HepG2 (cell line): ENCODE measurements at places on chromosomes 6 and 20. TPM values are rescaled to one million over a fixed set of nuclear protein-coding genes. Genes with fewer than 3 reads are reported as not detected.
A peak's percentile ranks its signal among the peaks of the same experiment; 100 is the strongest.

Gene DCDC2
- 6.5 and 9.0 TPM in 2 replicates for polyA plus RNA-seq

Gene BMP5
- not detected in 2 replicates for polyA plus RNA-seq

Gene VGLL2
- polyA plus RNA-seq = not detected in 2 replicates

DNA sequence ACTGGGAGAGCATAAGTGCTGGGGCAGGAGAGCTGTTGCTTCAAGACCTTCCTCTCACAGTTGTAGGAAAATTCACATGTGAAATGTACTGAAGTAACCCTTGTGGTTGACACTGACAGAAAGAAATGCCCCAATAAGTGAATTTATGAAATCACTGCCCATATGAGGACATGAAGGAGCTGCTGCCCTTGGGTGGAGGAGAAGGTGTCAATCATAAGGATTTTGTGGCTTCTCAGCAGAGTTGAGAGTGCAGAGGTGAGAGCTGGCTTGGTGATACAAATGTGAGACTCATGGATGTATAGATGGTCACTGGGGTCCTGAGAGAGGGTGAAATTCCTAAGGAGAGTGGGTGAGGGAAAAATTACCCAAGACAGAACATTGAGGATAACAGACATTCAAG, 33.9 kb upstream of the CMTR1 start:
- no peak for DNase-seq

- no peak for DNase-seq
Observed at GRCh38 chr20:9460518-9460917, 53.9 kb upstream of the LAMP5 start.

DNA sequence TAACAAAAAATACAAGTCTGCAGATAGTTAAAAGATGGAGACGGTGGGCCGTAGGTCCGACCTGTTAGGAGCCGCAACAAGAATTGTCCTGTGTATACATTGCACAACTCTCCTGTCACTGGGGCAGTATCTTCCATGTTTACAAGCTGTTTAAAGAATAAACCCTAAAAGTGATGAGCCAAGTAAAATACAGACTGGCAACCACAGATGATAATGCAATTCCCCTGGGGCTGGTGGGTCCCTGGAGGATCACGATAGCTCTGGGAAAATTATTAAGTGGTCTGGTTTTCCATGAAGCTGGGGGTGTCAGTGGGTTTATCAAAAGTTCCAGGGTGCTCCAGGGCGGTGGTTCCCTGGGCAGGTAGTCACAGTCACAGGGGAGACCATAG, 8.1 kb upstream of the FAM50B start:
- DNase-seq = peak; percentile 90

GRCh38 chr20:52992632-52993031, 20.5 kb downstream of the TSHZ2 start:
- no peak for DNase-seq

DNA sequence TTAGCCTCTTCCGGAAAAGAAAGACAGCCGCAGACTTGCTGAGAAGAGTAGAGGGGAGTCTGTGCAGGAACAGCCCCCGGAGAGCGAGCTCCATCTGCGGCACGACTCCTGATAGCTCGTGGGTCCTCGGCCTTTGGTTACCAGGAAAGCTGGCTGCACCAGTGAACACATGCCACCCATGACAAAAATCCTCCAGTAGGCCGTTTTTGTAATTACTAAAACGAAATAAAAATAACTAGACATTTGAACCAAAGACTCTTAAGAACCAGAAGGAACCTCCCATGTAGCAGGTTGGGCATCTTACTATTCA, 42.2 kb downstream of the RAMACL start:
- DNase-seq = no peak

DNA sequence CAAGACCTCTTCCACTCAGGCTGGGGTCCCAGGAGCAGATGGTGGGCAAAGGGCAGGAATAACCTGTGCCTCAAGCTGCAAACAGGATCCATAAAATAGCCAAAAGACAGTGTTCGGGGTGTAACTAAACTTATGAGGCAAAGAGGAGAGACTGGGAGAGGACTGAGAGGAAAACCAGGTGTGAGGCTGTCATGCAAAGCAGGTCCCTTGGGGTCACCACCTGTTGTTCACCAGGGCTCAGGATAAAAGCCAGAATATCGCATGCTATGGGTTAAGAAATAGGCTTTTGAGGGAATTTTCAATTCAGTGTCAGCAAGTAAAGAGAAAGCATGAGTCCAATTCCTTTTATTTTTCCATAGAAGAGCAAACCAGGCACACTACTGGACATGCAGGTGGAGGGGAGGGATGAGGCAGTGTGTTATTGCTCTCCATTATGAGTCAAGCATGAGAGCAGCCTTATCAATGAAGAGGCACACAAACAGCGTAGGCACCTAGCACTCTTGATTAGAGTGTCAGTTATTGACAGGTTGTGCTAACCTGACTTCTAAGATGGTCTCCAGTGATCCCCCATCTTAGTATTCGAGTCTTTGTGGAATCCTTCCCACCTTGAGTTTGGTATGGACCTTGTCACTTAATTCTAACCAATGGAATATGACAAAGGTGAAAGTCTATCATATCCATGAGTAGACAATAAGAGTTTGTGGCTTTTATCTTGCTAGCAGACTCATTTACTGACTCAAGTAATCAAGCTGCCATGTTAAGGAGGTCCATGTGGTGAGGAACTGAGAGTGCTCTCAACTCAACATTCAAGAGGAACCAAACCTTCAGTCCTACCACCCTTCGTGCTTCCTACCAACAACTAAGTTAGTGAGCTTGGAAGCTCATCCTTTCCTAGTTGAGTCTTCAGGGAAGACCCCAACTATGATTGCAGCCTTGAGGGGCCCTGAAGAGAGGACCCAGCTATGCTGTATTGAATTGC, 18.8 kb downstream of the HLA-E start:
- DNase-seq = no peak

GRCh38 chr20:58570204-58570859, 55.1 kb upstream of the APCDD1L start:
- no peak for DNase-seq

DNA sequence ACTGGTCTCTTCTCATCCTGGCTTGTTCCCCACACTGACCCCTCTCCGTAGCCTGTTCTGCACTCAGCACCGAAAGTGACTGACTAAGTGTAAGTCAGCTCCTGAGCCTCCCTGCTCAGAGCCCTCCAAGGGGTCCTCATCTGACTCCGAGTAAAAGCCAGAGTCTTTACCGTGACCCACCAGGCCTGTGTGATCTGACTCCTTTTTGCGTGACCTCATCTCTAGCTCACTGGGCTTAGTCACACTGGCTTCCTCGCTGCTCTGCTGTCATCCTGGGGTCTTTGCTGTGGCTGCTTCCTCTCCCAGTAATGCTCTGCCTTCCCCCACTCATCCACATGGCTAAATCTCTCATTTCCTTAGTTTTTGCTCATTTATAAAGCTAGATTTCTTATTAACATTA, 116.6 kb downstream of the PLCB4 start:
- DNase-seq = no peak

- DNase-seq = no peak
Observed at GRCh38 chr6:104423691-104424090, 436.0 kb downstream of the HACE1 start.

GRCh38 chr20:61135968-61136367, 116.1 kb upstream of the CDH4 start:
- DNase-seq = no peak

DNA sequence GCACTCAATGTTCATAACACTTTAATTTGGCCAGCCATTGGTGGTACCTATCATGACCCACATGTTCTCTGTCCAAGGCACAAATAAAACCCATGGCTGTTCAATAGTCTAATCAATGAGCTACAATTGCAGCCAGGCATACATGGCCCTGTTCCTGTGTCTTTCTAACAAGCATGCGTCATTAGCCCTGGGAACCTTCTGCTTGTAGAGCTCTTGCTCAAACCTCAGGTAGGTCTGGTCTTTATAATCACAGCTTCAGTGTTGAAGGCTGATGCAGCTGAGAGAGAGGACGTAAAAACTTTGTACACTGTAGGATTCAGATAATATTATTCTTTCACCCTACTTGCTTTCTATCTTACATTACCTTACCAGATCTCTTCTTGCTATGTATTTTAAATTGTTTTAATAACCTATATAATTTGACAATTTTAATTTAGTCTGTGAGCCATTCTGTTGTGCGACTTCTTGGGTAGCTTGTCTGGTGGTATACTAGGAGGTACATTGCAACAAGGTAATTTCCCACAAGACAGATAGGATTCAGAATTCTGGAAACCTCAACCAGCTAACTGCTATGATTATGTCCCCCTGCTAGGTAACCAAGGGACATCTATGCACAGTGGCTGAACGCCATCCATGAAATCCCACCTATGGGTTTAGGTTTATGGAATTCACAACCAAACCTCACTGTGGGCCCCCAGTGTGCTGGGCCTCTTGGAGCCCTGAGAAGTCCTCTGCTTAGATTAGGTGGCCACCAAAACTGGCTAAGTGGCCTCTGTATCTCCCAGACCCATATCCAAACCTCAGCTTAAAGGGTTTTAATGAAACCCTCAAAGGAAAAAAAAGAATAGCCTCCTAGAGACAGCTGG, 55.4 kb upstream of the RIPOR2 start:
- no peak for DNase-seq

- no peak for DNase-seq
Observed at GRCh38 chr20:43726811-43727338, at the start of gene GTSF1L. Gene GTSF1L, minus strand, starts transcription at chr20:43727002. Its CDS starts 308 bp downstream, at chr20:43726694.

DNA sequence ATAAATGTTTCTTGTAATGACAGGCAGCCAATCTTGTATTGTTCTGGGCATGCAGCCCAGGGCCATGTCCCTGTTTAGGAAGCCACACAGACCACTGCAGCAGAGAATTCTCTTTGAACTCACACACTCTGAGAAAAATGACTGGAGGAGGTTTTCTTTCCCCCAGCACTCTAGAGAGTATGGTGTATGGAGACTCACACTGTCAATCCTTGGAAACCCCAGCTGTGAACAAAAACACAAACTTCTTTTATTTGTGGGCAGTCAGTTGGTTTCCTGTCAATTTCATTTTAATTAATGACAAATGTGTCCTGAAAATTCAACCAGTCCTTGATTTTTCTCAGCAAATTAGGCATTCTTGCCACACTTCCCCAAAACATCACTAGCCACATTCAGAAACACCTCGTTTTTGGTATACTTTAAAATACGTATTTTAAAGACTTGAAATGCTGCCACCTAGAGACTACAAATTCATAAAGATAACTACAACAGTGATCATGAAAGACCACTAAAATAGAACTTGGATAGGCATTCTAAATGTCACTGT, 52.9 kb upstream of the UFL1 start:
- DNase-seq = no peak

DNA sequence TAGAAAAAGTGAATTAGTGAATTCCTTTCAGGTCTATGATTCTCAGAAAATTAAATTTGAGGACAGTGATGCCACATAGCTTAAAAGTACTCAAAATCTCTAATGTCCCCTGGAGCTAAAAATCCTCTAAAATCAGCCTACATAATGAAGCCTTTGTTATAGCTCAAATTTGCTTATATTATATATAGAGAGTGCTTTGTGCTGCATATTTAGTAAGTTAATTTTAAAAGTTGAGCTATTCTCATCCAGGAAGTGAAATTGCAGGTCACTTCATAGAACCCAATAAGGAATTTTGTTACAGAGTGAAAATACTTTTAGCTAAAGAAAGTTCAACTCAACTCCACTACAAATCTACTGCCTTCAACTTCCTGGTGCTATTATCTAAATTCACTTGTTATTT, 507.5 kb upstream of the MAP3K7 start:
- DNase-seq = no peak

DNA sequence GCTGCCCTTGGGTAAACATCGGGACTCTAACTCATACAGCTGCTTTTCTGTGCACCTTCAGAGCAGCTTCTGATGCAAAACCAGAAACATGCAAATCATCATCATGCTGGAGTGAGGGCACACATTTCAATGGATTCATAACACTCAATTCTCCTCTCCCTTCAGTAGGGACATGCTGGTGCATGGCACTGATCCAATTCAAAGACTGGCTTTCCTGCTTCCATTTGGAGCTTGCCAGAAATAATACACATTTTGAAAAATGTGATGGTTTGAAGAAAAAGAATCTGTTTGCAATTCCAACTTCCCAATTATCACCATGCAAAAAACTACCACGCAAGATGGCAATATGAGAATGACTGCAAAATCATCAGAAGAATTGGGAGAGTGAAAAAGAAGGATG, 65.2 kb upstream of the PDE10A start:
- no peak for DNase-seq

- no peak for DNase-seq
Observed at GRCh38 chr6:33169291-33170175, 22.7 kb downstream of the COL11A2 start.

DNA sequence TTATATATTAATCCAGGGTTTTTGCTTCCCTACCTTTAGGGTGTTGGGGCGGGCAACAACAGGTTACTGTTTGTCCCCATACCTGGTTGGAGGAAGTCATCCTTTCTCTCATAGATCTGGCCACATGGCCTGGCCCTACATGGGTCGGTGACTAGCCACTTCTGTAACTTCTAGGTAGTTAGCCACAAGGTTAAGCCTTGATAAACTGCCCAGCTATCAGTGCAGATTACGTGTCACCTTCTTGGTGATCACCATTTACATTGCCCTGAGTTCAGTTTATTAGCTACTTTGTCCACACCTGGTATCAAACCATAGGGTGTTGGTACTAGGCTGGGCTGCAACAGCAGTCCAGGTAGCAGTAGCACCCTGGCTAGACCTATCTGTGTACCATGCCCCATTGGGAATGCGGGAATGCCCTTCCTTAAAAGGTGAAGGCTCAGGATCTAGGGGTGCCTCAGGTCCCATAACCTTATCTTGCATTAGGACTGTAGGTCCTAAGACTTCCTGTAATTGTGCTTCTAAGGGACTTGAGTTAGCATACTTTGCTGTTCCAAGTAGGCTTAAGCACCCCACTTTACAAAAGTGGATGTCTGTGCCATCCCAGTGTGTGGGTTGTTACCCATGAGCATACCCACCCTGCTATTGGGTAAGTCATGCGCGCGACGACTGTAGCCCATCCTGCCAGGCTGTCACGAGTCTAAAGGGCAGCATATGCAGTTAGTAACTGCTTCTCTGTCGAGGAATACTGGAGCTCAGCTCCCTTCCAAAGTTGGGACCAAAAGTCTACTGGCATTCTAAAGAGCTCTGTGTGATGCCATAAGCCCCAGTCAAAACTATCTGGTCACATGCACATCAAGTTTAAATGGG, 5.2 kb downstream of the ZKSCAN3 start:
- no peak for DNase-seq
